Stimulated activated naive CD4-positive, alpha-beta T cell treated with Interleukin-2 at 50 U/mL for 16 hours (primary cell): ENCODE measurements at places on chromosomes 16 and 17.
A peak's percentile ranks its signal among the peaks of the same experiment; 100 is the strongest.

- DNase-seq: peak; percentile 23
Measured at GRCh38 chr17:40303009-40303657, 5.8 kb upstream of the RARA start.

DNA sequence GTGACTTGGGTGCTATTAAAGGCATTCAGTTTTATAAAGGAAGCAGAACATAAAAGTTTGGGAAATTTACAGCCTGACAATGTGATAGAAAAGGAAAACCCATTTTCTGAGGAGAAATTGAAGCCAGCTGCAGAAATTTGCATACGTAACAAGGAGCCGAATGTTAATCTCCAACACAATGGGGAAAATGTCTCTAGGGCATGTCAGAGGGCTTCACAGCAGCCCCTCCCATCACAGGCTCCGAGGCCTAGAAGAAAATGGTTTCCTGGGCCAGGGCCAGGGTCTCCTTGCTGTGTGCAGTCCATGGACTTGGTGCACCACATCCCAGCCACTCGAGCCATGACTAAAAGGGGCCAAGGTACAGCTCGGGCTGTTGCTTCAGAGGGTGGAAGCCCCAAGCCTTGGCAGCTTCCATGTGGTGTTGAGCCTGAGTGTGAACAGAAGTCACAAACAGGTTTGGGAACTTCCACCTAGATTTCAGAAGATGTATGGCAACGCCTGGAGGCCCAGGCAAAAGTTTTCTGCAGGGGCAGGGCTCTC lies 23.9 kb upstream of the TOM1L1 start:
- DNase-seq: no peak

DNA sequence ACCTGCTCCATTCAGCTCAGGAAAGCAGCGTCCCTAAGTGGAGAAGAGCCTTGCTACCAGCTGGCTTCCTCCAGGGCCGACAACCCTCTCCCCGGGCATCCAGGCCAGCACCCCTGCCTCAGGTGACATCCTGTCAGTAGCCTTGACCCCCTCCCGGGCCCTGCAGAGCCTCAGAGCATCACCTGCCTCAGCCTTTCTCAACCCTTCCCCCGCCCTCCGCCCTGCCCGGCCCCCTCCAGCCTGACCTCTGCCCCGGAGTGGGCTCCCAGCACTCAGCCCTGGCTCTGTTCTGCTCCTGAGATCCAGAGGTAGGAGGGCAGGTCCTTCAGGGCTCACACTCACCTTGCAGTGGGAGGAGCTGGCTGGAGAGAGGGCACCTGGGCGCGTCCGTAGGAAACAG lies 73.8 kb upstream of the METRNL start:
- DNase-seq: no peak

- DNase-seq: no peak
Measured at GRCh38 chr17:18267927-18268711, 7.7 kb downstream of the MIEF2 start.

DNA sequence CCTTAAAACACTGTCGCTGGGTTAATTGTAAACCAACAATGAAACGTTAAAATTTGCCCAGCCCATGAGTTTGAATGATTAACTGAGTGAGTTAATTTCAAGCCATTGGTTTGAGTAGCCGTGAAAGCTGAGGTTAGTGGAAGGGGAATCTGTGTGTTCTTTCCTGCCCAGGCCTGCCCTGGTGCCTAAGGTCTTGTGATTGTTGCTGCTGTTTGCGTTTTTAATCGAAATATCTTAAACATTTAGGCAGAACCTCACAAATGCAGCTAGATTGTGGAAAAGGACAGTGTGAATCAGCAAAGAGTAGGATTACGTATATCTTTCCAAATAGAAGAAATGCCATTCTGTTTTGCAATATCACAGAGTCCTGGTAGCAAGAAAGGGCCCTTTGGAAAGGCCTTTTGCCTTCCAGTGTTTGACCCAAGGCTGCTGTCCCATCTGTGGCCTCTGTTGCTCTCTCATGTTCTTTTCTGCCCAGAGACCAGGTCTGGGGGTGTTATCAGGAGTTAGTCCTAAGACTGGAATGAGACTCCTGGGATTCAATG lies 113.8 kb downstream of the MSI2 start:
- no peak for DNase-seq

GRCh38 chr16:88010968-88011483 lies 59.8 kb downstream of the BANP start:
- no peak for DNase-seq

DNA sequence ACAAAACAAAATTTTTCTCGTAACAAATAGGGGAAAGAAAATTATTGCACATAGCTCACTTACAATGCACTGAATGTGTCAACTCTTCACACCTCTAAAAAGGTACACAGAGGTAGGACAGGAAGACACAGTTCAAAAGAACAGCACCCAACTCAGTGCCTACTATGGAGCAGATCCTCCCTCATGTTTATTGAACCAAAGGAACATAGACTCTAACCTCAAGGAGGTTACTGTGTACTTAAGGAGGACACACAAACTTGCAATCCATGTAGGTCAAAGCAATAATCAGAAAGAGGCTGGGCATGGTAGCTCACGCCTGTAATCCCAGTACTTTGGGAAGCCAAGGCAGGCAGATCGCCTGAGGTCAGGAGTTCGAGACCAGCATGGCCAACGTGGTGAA lies 50.3 kb downstream of the SLC39A11 start:
- DNase-seq: no peak

- DNase-seq: no peak
Measured at GRCh38 chr17:75096082-75096625, 8.4 kb downstream of the SLC16A5 start.

- no peak for DNase-seq
Measured at GRCh38 chr16:56753410-56753809, 23.5 kb downstream of the NUP93 start.

- no peak for DNase-seq
Measured at GRCh38 chr16:84829168-84829965, 9.6 kb downstream of the CRISPLD2 start.
